Lower lobe of right lung (tissue), 2 donors: ENCODE measurements at places on chromosomes 6 and 20. TPM values are rescaled to one million over a fixed set of nuclear protein-coding genes. Genes with fewer than 3 reads are reported as not detected.

Gene APMAP
- 82.9 TPM for total RNA-seq

Gene APOM
- total RNA-seq, result 1.6 TPM

Gene TP53RK
- total RNA-seq, result 11.9 TPM

Gene PLG
- total RNA-seq, result 0.95 TPM

Gene FOXS1
- total RNA-seq, result 1.1 TPM

Gene TRIM27
- 46.6 TPM for total RNA-seq

Gene PHACTR3
- 9.0 TPM for total RNA-seq

Gene GSTA2
- total RNA-seq, result 4.8 TPM

Gene SLC16A10
- 11.9 TPM for total RNA-seq

Gene AMD1
- total RNA-seq, result 65.8 TPM

Gene GOPC
- 22.4 TPM for total RNA-seq

Gene LAMA5
- 282 TPM for total RNA-seq

Gene SLX4IP
- total RNA-seq, result 5.8 TPM

Gene KIAA0408
- total RNA-seq, result 55.1 TPM

Gene C4B
- total RNA-seq, result 162 TPM

Gene CFAP206
- total RNA-seq, result 3.9 TPM

Gene VSX1
- total RNA-seq, result not detected

Gene SMOC2
- total RNA-seq, result 12.6 TPM

Gene SIRPB1
- total RNA-seq, result 35.8 TPM

Gene PRICKLE4
- 12.1 TPM for total RNA-seq

Gene SLC22A3
- 37.7 TPM for total RNA-seq

Gene ZC2HC1B
- total RNA-seq, result not detected

Gene SLCO4A1
- 72.4 TPM for total RNA-seq

Gene LCA5
- total RNA-seq, result 7.1 TPM

Gene HLA-DMA
- total RNA-seq, result 283 TPM

Gene CST7
- total RNA-seq, result 11.7 TPM
